NCI-H526 treated with DMSO at 0.1 percent for 48 hours (cell line): ENCODE measurements at places on chromosomes 3 and 15.

GRCh38 chr3:143809121-143809621, 39.1 kb downstream of the SLC9A9 start:
- no peak for DNase-seq

DNA sequence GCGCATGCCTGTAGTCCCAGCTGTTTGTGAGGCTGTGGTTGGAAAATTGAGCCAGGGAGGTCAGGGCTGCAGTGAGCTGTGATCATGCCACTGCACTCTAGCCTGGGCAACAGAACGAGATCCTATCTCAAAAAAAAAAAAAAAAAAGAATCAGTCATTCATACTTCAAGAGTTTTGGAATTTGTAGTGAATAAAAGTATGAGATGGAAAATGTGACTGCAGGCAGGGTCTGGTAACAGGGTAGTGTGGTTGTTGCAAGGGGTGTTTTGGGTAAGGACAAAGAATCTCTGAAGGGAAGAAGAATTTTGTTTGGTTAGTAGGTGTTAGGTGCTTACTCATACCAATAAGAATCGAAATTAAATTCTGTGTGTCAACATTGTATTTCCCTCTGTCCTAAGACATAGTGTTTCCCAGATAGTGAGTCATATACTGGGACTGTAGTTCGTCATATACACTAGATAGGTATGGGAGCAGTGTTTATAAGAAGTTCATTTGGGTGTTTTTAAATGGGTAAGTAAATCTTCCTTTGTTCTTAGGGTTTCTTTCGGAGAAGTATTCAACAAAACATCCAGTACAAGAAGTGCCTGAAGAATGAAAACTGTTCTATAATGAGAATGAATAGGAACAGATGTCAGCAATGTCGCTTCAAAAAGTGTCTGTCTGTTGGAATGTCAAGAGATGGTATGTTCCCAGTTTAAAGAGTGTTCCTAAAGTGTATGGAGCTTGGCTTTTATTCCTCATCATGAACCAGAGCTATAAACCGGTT, 14.2 kb downstream of the NR1D2 start:
- DNase-seq = no peak

- DNase-seq = no peak
Measured at GRCh38 chr15:38504680-38505467, 50.9 kb downstream of the FAM98B start.

GRCh38 chr3:135050536-135050935, 255.5 kb downstream of the EPHB1 start:
- DNase-seq = no peak

- no peak for DNase-seq
Measured at GRCh38 chr3:68458581-68458980, 473.8 kb downstream of the TAFA4 start.

- DNase-seq = peak; percentile 56
Measured at GRCh38 chr3:142857056-142857455, 31.8 kb downstream of the PCOLCE2 start.

DNA sequence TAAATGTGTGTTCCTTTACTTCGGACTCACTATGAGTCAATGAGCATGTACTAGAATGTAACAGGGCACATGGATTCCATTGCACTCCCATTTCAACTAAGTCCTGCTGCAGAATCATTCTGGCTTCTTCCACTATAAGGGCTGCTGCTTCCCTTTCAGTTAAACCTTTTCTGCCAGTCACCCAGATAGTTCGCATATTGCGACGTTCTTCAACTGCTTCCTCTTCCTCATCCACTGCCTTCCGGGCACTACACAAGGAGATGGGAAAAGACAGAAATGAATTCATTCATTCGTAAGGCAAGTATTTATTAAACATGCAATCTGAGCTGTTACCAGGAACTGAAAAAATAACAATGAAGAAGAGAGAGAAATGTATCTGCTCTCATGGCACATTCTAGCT, 55.6 kb downstream of the POLQ start:
- DNase-seq = no peak

DNA sequence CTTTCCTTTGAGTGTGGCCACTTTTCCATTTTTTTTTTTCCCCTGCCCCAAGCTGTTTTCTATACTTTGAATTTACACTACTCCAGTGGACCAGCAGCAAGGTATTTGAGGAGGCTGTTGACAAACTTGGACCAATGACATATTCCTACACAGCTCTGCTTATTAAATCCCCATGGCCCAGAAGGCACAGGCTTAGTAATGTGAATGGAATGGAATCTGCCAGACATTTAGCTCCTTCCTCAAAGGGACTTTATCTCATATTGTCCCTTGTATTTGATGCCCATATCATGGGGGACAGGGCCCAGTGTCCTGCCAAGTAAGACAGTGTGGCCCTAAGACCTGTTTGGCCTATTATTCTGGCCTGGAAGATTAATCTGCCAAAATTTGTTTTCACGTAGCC, 107.5 kb downstream of the CHCHD6 start:
- no peak for DNase-seq

DNA sequence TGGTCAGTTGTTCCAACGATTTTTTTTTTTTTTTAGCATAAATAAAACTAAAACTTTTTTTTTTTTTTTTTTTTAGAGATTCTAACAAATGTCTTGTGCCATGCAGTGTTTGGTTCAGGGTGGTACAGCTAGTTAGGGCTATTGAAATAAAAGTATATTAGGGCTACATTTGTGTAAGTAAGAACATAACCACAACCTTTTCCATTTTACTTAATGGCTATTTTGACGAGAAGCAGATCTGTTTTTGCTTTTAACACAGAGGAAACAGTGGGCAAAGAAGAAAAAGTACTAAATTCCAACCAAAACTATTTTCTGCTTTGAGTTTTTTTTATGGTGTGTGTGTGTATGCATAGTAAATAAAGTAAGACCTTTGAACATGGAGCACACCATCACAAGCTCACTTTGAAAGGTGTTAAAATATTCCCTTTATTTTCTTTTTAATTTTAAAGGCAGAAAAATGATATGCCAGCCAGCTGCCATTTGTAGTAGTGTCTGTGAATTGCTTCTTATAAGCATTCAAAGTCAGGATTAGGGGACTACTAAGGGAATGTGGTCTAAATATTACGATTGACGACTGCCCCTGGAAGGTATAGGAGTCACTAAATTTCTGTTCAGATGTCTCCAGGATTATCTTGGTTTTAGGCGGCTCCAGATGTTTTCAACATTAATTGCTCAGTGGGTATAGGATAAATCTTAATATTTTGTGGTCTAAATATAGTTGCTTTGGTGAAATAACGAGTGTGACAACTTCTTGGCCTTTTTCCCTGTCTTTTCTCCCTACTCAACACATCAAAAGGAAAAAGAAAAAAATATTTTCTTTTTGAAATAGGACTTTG, 3.1 kb downstream of the RARB start:
- no peak for DNase-seq

GRCh38 chr3:152909180-152909883, 74.4 kb downstream of the P2RY1 start:
- no peak for DNase-seq

- no peak for DNase-seq
Measured at GRCh38 chr3:172208586-172209332, 169.4 kb downstream of the FNDC3B start.
